ENCODE measurements at places on chromosomes 11 and 22. TPM values are rescaled to one million over a fixed set of nuclear protein-coding genes. Genes with fewer than 3 reads are reported as not detected.

Gene SPDYC
- polyA plus RNA-seq: not detected

Gene NELL1
- polyA plus RNA-seq: 3.2 TPM

Gene SYT9
- 0.27 TPM for polyA plus RNA-seq

Gene GTPBP1
- polyA plus RNA-seq: 35.8 TPM

Gene MPZL3
- polyA plus RNA-seq: 0.52 TPM
